ENCODE measurements at places on chromosomes 1 and 21. TPM values are rescaled to one million over a fixed set of nuclear protein-coding genes. Genes with fewer than 3 reads are reported as not detected.

Gene KRTAP10-9
- polyA plus RNA-seq, result not detected

Gene DTL
- polyA plus RNA-seq, result 1.3 TPM

- H3K4me3 ChIP-seq, result no peak overlapping the region
- no peak for DNase-seq
- no peak overlapping the region for H3K27ac ChIP-seq
Observed at GRCh38 chr21:44434936-44435635, 20.2 kb upstream of the LRRC3 start.

DNA sequence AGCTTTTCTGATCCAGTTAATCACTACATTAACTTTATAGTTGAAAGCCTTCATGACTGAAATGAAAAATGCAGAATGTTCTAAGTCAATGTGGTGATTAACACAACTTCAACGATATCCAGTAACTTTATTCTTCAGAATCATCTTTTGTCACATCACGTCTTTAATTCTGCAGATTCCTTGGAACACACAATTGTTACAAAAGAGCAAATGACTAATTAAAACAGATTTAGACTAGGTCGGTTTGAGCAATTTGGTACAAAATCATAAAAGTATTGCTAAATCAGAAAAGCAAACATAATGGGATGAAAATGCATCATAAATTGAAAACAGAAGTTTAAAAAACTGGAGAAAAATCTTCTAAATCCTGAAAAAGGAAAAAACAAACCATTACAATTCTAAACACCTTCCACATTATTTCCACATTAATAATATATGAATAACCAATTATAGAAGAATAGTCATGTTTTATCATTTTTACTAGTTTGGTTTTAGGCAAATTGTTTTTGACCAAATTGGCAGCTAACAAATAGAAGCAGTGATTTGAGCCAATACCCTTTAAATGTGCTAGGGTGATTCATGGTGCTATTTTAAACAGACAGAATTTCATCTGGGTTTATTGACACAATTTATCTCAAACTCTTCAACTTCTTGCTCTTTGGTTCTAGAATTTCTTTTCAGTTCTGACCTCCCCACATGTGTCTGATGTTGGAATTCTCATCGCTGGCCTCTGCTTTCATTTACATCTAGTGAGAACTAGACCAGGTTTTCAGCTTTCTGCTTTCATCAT is 468.1 kb upstream of the PTBP2 start:
- no peaks in the 10 kb centered on the region for H3K27me3 ChIP-seq
- no peaks in the 10 kb centered on the region for H3K4me1 ChIP-seq
- no peak overlapping the region for H3K4me3 ChIP-seq
- DNase-seq, result no peak
- H3K36me3 ChIP-seq, result no peaks in the 10 kb centered on the region

GRCh38 chr1:27968692-27969091 is 8.9 kb downstream of the XKR8 start:
- H3K4me1 ChIP-seq, result no peaks in the 10 kb centered on the region
- H3K27me3 ChIP-seq, result no peaks in the 10 kb centered on the region
- no peak overlapping the region for H3K27ac ChIP-seq
- H3K36me3 ChIP-seq, result peaks cover 29% of the 10 kb centered on the region

Data from stomach (tissue), 19 donors.